ENCODE measurements at places on chromosomes 1 and 21.

GRCh38 chr1:78004719-78005447, at the start of gene DNAJB4:
TSS of gene DNAJB4 (plus strand) at chr1:78004939. CDS start at chr1:78005111, 172 bp downstream.
- peak; percentile 82 for DNase-seq

GRCh38 chr1:60229821-60230220, 156.3 kb upstream of the C1orf87 start:
- DNase-seq: no peak

DNA sequence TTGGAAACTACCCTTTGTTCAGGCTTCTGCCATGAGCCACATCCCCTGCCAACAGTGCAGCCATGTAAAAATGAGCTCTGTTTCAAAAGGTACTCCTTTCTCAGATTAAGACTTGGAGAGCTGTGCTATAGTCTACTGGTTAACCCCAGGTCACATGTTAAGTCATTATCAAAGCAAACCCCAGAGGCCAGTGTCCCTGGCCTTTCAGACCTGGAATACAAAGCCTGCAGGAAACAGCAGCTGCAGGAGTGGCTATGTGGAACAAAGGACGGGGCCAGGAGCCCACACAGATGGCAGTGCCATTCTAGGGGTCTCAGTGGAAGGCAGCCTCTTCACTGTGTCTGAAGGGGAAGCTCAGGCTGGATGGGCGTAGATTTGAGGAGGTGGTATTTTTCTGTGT, 6.7 kb downstream of the ZNF496 start:
- DNase-seq: no peak

GRCh38 chr21:21175798-21176334, 177.7 kb downstream of the NCAM2 start:
- DNase-seq: no peak

DNA sequence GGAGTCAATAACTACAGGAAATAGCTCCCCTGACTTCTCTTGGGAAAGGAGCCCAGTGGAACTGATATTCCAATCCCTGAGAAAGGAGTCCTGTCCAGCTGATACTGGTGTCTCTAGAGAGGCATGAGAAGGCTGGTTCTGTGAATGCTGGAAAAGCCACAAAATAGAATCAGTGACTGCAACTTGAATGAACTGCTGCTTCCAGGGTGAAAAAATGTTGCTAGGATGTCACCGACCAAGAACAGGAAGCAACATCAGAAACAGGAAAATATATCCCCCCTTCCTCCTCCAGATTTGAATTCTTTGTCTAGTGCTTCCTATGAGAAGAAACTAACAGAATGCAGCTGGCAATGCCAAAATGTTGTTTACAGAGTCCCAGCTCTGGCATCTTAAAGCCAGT, 269.3 kb upstream of the LYPLAL1 start:
- DNase-seq: no peak

DNA sequence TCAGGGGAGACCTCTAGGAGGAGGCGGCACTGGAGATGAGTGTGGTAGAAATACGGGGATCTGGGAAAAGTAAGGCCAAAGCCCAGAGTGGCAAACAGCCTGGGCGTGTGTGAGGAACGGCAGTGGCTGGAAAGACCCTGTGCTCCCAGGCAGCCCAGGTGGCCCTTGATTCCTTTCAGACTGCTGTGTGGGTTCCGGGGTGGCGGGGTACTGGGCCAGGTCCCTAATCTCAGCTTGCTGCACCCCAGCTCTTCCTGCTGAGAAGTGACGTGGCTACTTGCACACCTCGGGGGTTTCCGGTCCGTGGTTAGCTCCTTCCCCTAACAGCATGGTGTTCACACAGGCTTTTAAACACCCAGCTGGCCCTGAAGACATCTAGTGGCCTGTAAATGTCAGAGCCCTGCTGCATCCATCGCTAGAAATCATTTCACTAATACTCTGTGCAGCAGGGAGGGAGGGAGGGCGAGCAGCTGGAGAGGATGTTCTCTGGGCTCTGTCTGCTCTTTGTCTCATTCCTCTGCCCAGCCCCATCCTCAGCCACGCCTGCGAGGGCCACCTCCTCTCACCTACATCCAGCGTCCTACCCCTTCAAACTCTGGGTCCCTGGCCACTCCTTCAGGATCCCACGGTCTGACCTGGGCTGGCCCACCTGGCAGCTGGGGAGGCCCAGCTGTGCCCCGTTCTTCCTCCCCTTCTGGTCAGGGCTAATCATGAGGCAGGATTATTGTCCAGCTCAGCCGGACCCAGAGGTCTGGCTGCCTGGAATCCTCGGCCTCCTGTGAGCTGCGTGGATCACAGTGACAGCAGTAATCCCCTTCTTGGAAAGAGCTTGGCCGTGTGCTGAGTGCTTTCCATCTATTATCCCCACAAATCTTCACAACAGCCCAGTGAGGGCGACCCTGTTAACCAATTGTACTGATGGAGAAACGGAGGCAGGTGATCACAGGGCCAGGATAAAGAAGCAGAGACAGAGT, 7.2 kb downstream of the ZDHHC18 start:
- DNase-seq: peak; percentile 95

DNA sequence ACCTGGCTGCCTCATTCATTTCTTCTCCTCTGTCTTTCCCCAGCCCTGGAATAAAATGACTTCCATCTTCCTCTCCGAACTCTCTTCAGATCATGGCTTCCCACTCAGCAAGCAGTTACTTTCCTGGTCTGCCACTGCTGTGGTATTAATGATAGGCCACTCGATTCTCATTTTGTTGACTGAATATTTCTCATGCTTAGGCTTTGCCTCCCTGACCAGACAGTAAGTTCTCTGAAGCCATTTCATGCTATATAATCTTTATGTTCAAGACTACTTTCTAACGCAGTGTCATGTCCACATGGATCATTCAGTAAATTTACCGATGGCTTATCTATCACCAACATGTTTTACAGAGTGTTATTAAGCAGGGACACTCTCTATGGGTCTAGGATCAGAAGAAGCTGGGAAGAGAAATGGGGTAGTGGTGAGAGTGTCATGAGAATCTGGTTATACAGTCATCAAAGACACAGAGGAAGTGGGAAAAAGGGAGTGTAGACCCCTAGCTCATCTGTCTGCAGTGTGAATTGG, 20.6 kb downstream of the RUNX1 start:
- DNase-seq: no peak

DNA sequence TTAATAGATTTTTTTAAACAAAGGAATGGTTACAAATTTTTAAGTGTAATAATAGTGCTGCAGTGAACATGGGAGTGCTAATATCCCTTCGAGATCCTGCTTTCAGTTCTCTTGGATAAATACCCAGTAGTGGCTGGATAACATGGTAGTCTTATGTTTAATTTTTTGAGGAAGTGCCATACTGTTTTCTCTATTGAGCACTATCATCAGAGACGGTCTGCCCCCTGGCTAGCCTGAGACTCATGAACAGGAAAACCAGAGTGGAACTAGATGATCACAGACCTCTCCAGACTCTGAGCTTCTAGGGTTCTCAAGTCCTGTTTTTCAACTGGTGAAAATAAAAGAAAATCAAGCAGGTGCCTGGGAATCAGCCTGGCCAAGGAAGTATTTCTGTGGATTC, 97.3 kb upstream of the MARK1 start:
- DNase-seq: no peak

GRCh38 chr1:192376374-192376773, 59.6 kb downstream of the RGS21 start:
- DNase-seq: no peak

DNA sequence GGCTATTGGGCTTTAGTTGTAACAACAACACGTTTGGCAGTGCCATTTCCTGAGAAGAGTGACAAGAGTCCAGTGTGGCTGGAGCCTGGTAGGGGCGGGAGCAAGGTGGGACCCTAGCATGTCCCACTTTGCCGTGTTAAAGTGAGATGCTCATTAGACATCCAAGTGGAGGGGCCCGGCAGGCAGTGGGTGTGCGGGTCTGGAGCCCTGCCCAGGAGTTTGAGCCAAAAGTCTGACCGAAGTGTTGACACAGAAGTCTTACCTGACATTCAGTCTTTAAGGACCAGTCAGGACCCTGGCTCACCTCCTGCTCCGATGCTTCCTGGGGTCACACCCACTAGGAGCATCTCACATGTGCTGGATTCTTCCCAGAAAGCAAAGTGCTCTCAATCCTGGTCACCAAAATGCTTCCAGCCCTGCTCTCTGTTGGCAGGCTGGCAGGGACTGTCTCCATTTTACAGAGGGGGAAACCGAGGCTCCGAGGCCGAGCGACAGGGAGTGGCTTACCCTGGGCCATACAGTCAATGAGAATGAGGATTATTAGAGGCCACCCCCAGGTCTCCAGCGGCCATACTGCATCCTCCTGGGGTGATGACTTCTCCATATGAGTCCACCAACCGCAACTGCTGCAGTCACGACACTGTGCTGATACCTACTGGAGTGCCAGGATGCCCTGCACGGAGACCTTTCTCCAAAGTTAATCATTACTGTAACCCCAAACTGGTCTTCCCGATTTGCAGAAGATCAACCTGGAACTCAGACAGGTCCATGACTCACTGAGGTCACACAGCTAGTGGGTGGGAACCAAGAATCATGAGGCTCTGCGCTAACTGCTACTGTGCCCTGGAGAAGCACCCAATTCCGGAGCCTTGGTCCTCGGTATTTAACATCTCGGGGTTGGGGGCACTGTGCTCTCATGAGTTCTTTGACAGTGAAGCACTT, 112.7 kb downstream of the PRDM2 start:
- no peak for DNase-seq

DNA sequence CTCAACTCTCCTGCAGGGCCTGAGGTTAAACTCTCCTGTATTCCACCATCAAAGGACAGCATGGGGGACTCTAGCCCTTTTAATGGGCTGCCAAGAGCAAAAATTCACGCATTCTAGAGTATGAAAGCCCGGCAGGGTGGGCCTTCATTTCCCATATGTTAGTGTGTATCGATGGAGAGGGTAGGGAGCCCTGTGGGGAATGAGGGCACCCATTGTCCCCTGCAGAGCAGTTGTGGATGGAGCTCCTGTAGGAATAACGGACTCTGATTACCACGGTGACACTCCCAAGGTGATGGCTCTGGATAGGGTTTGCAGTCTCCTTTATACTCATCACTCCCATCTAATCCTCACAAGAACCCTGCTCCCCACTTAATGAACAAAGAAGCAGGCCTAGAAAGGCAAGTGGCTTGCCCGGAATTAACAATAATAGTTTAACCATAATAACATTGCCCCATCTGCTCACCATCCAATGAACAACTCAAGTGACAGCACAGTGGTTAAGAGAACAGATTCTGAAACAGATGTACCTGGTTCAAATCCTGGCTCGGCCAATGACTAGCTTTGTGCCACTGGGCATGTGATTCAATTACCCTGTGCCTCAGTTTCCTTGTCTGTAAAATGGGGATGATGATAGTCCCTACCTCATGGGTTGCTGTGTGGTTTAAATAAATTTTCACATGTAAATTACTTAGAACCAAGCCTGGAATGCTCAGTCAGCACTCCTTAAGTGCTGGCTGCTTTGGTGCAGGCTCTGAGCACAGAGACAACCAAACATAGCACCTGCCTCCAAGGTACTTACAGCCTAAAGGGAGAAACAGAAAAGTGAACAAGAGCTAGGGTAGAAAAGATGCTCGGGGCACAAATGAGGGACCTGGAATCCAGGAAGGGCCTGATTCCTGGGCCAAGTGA, 29.0 kb downstream of the HIVEP3 start:
- no peak for DNase-seq

DNA sequence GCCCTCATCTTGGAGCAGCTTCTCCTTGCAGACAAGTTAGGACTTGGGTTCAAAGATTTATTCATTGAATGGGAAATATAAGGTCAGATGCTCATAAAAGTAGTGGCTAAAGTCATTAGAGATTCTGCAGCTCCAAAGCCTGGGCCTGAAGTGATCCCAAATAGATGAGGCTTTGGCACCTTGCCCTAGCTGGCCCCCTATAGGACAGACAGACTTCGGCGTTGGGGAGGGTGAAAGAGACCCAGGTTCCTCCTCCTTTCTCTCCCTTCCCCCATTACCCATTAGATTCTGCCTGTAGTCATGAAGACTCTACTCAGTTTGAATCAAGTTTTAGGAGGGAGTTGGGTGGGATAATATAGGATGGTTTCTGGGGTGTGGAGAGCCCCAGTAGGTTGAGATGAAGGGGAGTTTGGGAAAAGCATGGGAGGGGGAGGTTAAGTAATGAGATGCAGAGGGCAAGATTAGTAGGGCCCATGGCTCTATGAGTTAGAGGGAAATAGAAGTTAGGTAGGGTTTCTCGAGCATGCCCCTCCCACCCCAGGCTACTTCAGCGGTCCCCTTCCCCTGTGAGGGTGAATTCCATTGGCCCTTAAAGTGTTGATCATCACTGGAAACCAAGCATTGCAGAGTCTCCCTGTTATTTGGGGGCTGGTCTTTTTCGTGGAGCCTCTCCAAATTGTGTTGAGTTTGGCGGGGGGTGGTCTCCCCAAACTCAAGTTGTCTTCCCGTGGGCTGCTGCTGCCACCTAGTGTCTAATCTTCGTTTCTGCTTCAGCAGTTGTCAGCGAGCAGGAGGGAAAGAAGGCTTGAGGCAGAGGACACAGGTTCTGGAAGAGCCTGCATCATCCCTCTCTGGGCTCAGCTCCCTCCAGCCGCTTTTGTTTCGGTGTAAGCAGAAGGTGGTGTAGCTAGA, 2.1 kb upstream of the AHDC1 start:
- DNase-seq: peak; percentile 66

DNA sequence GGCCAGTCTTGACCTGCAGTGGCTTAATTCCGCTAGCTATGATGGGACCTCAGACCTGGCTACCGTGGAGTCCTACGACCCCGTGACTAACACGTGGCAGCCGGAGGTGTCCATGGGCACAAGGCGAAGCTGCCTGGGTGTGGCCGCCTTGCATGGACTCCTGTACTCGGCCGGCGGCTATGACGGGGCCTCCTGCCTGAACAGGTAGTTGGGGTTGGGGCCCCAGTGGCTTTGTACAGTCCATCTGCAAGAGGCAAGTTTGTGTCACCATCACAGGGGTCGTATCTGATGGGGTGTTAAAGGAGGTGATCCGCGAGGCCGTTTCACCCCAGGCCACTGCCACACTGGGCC, 2.9 kb downstream of the KLHL17 start:
- no peak for DNase-seq

GRCh38 chr1:41695118-41695745, 210.7 kb upstream of the EDN2 start:
- no peak for DNase-seq

DNA sequence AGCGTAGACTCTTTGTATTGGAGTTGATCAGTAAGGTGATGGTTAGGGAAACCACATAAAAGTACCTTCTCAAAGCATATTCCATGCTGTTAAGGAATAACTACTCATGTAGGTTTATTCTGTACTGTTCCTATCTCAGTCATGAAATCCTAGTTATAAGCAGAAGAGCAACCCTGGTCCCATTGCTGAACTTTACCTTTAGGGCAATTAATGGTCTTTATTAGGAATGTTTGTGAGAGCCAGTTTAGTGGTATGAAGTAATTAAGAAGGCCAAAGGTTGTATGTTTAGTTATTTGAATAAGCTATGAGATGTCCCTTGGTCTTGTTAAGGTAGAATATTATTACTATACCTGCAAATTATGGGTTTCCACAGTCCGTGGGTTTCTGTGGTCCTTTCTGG, 44.0 kb downstream of the ACP6 start:
- DNase-seq: no peak

- DNase-seq: no peak
Observed at GRCh38 chr1:198622001-198622400, 16.8 kb upstream of the PTPRC start.

- DNase-seq: no peak
Observed at GRCh38 chr1:8409606-8410005, 91.7 kb downstream of the SLC45A1 start.
